ENCODE measurements at places on chromosomes 5 and 9.

DNA sequence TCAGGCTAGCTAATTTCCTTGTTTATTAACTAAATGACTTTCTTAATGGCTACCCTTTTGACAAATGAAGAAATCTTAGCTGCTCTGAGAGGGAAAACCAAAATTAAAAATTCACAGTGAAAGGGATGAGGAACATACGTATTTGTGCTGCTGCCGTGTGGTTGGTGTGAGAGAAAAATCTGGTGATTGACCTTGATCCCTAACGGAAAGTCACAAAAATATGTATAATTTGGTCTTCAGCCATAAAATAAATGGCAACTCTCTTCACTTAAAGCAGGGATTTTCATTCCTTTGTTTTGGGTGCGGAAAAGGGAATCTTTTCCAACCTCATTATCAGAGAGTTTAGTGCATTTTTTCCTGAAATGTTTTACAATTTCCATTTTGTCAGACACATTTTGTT, 40.4 kb downstream of the PAM start:
- no peak for DNase-seq

DNA sequence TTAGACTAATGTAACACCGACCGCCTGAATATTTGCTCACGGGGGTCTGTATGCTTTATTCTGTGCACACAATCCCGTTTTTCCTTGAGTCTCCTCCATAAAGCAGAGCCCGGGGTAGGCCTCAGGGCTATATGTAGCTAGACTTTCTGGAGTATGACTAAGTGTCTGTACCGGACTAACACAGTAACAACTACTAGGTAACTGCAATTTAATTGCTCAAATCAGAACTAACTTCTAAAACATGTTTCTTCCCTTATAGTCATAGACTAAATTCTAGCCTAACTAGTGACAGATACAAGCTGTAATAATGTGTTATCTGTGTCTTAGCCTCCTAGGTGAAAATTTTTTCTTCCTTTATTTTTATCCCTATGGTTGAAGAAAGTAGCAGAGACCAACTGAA, 2.1 kb downstream of the REEP5 start:
- no peak for DNase-seq

DNA sequence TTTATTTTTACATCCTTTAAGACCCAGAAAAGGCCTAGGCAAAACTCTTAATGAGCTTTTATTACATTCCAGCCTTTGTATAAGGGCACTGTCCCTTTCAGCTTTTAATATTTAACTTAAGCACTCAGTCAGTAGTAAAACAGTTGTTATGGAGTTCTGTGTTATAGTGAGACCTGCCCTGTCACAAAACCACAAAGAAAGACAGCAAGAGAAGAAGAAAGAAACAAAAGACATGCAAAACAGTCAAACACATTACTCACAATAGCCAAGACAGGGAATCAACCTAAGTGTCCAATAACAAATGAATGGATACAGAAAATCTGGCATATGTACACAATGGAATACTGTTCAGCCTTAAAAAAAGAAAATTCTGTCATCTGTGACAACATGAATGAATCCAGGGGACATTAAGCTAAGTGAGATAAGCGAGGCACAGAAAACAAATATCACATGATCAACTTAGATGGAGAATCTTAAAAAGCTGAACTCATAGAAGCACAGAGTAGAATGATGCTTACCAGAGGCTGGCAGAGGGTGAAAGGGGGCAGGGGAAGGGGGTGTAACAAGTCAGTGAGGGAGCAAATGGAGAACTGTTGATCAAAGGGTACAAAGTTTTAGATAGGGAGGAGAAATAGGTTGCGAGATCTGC, 63.8 kb upstream of the CCNG1 start:
- DNase-seq, result no peak

GRCh38 chr5:74255692-74256392, 384.7 kb downstream of the ENC1 start:
- DNase-seq, result no peak

DNA sequence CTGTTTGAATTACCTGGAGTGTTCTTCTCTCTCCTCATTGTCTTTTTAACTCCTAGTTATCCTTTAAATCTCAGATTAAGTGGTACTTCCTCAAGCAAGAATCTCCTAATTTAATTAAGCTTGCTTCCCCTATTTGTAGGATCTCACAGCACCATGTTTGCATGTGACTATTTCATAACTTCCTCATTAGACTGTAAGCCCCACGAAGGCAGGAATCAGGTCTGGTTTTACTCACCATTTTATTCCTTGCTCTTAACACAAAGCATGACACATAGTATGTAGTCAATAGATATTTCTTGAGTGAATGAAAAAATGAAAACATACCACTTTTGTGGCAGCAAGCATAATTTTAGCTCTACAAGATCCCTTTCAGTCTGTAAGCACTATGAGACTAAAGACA, 1.3 kb upstream of the ERMP1 start:
- no peak for DNase-seq

DNA sequence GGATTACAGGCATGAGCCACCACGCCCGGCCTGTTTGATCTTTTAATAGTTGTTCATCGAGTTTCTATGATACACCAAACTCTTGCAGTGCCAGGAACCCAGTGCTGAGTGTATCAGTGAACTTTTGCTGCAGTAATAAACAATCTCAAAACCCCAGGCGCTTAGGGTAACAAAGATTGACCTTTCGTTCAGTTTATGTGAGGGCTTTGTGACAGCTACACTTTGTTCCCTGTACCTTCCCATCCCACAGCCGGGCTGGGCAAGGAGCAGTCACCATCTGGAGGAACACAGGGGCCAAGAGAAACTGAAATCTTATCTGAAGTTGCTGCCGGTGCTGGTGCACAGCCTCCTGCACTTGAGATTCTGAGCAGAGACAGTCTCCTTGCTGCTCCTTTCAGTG, 17.2 kb upstream of the WNK2 start:
- no peak for DNase-seq

DNA sequence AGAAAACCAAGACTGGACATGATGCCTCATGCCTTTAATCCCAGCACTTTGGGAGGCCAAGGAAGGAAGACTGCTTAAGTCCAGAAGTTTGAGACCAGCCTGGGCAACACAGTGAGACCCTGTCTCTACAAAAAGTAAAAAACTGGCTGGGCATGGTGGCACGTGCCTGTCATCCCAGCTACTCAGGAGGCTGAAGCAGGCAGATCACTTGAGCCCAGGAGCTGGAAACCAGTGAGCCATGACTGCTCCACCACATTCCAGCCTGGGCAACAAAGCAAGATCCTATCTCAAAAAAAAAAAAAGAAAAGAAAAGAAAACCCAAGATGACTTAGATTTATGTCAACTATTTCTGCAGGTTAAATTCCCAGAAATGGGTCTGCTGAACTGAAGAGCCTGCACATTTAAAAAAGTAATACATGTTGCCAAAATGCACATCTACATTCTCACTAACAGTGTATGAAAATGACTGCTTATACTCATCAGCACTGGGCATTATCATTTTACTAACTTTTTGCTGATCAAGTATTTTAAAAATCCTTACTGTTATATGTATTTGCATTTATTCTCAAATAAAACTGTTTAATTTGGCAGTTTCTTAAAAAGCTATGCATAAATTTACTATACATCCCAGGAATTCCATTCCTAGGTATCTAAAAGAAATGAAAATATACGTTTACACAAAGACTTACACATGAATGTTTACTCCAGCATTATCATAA, 14.3 kb downstream of the ERMP1 start:
- DNase-seq, result no peak

GRCh38 chr9:18452276-18452675, 21.7 kb upstream of the ADAMTSL1 start:
- DNase-seq, result no peak

GRCh38 chr5:149886692-149887470, 57.7 kb downstream of the PDE6A start:
- DNase-seq, result no peak

- no peak for DNase-seq
Observed at GRCh38 chr5:2866662-2867372, 115.3 kb upstream of the IRX2 start.

- DNase-seq, result no peak
Observed at GRCh38 chr9:33823801-33824200, 6.8 kb downstream of the UBE2R2 start.

GRCh38 chr5:135337064-135337463, 62.0 kb downstream of the MACROH2A1 start:
- no peak for DNase-seq

DNA sequence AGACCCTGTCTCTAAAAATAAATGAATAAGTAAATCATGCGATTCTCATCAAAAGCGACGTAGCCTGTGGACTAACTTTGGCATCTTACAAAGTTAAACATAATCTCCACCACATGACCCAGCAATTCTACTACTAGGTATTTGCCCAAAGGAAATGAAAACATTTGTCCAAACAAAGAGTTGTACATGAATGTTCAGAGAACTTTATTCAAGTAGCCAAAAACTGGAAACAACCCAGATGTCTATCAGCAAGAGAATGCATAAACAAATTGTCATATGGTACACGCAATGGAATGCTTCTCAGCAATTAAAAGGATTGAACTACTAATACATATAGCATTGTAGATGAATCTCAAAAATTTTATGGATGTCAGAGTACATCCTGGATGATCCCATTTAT, 82.6 kb downstream of the ADRB2 start:
- no peak for DNase-seq

DNA sequence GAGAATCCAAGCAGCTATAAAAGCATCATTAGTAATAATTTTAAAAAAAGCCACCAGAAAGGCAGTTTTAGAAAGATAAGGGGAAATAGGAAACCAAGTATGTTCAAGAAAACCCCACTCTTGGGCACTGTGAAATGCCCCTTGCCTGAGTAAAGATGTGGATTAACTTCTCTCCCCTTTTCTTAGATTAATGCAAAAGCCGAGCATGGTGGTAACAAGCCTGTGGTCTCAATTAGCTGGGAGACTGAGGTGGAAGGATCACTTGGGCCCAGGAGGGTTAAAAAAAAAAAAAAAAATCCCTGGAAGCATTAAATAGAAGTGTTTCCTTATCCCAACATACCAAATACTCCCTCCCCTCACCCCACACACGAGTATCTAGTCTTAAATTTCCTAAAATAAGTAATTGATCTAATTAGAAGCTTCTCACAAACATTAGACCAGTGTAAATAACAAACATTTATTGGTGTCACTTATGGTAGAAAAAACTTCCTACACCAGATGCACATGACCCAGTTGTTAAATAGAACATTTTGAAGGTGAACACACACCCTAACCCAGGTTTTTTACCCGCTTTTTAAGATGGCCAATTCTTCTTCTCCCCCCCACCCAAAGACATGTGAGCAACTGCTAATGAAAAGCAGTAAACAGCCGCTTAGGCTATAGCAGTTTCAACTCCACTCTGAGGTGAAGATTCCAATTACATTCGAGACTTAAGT, 5.2 kb downstream of the HSPA5 start:
- no peak for DNase-seq

DNA sequence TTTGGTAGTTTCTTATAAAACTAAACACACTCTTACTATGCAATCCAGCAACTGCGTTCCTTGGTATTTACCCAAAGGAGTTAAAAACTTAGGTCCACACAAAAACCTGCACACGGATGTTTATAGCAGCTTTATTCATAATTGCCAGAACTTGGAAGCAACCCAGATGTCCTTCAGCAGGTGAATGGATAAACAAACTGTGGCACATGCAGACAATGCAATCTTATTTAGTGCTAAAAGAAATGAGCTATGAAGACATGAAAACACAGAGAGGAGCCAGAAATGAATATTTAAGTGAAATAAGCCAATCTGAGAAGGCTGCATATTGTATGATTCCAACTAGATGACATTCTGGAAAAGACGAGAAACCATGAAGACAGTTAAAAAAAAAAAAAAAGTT, 10.7 kb downstream of the WNK2 start:
- DNase-seq, result no peak

DNA sequence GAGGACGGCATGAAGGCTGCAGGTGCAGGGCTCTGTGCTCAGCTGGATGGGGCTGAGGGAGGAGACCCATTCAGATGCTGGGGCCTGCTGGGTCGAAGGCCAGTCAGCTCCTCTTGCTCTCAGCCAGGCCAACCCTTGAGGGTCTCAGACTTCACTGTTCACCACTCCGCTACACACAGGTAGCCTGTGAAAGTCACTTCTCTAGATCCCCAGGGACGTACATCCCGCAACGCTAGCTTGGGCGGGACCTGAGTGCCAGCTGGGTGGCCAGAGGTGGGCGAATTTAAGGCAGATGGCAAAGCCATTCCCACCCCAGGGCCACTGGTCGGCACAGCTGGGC, 42.2 kb upstream of the FCN1 start:
- DNase-seq, result no peak

DNA sequence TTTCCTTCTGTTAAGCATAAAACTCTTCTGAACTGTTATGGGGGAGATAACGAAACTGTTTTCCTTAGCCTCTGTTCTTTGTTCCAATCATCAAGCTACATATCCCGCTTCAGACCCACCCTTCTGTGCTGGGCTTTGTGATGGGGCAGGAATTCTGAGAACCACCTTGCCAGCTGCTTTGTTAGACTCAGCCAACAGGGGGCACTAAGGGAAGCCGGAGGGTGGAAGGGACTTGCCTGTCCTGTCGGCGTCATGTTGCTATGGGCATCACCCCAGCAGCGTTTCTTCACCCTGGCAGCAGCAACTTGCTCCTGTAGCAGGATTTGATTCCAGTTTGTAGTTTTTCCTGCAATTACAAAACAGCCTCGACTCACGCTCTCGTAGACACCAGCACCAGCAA, 169.1 kb downstream of the CAAP1 start:
- DNase-seq, result no peak

DNA sequence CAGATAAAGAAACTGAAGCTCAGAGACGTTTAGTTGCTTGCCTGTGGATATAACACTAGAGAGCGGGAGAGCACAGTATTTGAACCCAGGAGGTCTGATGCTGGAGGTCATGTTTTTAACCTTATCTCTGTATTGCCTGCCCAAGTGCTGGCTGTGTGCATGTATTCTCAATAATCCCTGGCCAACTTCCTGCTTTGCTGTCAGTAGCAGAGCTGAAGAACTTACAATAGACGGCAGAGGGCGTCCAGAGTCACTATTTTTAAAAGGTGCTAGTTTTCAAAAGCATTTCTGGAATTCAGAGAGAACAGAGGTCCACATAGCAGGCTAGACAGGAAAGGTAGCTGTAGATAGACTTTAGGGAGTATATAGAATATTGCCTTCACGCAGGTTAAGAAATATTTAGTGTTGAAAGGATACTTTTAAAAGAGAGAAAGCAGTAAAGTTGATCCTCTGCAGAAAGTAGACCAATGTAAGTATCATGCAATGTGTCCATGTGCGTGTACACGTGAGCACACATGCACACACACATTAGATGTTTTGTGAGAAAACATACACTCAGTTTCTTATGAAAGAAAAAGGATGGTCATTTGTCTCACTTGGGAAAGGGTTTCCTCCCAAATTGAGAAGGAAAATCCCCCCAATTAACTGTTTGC, 46.3 kb downstream of the PTCD2 start:
- DNase-seq, result no peak

DNA sequence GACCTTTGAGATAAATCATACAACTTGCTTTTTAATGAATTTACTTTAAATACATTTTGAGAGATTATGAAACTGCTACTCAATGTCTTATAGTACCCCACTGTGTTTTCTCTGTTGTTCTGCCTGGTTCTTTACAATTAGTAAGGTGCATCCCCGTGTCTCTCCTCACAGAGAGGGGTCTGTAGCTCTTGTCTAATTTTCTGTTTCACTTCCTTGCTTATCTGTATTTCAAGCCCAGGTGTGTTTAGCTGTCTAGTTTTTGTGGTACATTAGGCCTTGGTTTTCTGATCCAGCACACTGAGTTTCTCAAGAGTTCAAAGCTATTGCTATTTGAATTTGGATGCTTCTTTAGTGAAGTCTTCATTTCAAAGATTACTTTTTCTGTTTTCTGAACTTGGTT, 105.1 kb downstream of the MAST4 start:
- no peak for DNase-seq
